NCI-H1105 (cell line): ENCODE measurements at places on chromosomes 7 and 10.

DNA sequence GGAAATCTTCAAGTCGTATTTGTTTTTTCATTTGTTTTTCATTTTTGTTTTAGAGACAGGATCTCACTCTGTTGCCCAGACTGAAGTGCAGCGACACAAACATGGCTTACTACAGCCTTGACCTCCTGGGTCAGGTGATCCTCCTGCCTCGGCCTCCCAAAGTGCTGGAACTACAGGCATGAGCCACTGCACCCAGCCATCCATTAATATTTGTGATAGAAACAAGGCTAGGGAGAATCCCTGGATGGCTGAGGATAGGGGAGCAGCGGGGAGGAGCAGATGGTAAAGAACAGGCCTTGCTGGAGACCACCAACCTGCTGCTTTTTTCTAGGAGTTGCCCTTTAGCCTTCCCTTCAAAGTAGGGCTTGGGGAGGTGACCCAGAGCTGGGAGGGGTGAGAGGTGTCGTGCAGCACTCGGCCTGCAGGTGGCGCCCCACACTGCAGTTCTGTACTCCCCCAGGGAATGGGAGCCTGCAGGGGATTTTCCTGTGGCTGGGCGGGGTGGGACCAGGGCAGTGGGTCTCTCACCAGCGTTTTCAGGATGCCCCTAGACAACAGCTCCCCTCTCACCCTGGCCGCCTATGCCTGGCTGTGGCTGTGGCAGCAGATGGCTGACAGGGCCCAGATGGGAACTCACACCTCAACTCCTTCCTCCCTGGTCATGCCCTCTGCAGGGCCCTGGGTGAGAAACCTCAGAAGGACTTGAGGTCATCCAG is 12.6 kb upstream of the CDH23 start:
- peak; percentile 16 for DNase-seq

- no peak for DNase-seq
Measured at GRCh38 chr7:99090771-99091542, 53.0 kb downstream of the SMURF1 start.

DNA sequence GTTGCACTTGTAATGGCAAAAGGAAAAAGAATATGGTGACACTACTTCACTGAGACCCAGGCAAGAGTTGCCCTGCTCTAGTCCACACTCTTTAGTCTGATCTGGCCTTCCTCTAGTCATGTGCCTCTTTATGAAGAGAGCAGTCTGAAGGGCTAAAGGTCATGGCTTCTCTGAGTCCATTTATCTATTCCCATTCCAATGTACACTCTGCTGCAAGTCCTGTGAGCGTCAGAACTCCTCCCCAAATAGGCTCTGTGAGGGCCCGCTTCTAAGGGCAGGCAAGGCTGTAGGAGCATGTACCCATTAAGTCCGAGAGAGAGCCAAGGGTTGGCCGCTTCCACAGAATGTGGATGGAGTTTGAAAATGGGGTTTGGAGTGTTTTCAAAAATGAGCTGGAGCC is 209.3 kb downstream of the AHR start:
- DNase-seq: no peak

- DNase-seq: no peak
Measured at GRCh38 chr7:124570558-124570957, 195.0 kb downstream of the GPR37 start.

DNA sequence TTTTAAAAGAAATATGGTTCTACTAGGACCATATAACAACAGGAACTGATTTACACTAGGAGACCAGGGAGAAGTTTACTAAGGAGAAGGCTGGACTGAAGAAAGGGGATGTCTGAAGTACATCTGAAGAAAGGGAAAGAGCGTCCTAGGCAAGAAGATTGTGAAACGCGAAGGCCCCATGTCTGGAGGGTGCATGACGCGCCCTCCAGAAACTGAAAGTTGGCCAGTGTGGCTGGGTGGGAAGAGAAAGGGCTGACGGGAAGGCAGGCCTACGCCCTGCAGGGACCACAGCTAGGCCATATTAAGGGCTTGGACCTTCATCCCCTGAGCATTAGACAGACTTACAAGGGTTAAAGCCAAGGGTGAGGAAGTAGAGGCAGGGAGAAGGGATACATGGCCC is 158.0 kb downstream of the TRIL start:
- no peak for DNase-seq

GRCh38 chr7:44381494-44382220 is 56.3 kb upstream of the CAMK2B start:
- DNase-seq: no peak

GRCh38 chr10:497289-497688 is 192.2 kb downstream of the DIP2C start:
- no peak for DNase-seq

DNA sequence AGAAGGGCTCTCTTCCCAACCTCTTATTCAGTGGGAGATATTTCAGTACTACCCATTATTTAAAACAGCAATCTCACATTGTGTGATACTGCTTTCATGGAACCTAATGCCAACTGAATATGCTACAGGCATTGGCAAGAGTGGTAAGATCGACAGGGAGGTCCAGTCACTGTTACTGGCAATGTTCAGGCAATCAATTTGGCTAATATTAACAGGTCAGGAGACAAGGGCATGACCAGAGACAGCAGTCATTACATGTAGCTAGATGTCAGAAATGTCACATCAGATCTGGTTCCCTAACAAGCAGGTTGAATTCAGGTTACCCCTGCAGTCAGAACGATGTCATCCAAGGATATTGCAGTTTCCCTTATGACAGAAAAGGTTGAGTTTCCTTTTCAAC is 129.4 kb downstream of the ARHGAP12 start:
- no peak for DNase-seq

DNA sequence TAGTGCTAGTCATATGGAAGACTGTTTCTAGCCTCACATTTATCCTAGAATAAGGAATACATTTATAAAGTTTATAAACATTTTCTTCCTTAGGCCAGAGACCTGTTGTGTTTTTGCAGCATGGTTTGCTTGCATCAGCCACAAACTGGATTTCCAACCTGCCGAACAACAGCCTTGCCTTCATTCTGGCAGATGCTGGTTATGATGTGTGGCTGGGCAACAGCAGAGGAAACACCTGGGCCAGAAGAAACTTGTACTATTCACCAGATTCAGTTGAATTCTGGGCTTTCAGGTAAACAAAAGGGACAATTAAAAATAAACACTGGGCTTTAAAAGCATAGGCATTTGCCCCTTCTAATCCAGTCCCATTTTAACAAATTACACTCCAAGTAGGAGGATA is 4.2 kb downstream of the LIPF start:
- no peak for DNase-seq

DNA sequence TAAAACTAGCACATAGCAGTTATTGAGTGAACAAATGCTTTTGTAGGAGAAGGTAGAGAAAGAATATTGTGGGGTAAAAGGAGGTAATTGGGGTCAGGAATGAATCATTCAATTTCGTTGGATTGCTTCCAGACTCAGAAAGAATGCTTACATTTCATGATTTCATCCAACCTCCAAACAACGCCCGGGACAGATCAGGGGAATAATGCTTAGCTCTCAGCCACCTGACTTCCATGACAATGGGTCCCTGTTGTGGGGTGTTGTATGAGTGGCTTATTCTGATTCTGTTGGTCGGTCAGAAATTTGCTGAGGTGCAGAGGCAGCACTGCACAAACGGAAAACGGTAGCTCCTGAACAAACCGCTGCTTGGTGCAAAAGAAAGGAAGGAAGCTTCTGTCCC is 24.0 kb upstream of the INPP5F start:
- no peak for DNase-seq

GRCh38 chr7:40306596-40306995 is 171.8 kb downstream of the SUGCT start:
- no peak for DNase-seq
